ENCODE measurements at places on chromosomes 7 and 10.

- DNase-seq: no peak
Measured at GRCh38 chr7:130649004-130649790, 19.4 kb downstream of the COPG2 start.

DNA sequence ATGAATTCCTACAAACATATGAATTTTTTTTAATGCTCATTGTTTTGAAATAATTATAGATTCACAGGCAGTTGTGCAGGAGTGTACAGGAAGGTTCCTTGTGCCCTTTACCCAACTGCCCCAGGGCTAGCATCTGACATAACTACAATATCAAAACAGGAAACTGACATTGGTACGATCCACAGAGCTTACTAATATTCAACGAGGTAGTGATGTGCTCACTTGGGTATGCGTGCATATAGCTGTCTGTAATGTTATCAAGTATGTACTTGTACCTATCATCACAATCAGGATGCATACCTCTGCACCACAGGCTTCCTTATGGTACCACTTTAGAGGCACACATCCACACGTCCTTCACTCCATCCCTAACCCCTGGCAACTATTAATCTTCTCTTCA is 68.3 kb downstream of the BMS1 start:
- DNase-seq: no peak

DNA sequence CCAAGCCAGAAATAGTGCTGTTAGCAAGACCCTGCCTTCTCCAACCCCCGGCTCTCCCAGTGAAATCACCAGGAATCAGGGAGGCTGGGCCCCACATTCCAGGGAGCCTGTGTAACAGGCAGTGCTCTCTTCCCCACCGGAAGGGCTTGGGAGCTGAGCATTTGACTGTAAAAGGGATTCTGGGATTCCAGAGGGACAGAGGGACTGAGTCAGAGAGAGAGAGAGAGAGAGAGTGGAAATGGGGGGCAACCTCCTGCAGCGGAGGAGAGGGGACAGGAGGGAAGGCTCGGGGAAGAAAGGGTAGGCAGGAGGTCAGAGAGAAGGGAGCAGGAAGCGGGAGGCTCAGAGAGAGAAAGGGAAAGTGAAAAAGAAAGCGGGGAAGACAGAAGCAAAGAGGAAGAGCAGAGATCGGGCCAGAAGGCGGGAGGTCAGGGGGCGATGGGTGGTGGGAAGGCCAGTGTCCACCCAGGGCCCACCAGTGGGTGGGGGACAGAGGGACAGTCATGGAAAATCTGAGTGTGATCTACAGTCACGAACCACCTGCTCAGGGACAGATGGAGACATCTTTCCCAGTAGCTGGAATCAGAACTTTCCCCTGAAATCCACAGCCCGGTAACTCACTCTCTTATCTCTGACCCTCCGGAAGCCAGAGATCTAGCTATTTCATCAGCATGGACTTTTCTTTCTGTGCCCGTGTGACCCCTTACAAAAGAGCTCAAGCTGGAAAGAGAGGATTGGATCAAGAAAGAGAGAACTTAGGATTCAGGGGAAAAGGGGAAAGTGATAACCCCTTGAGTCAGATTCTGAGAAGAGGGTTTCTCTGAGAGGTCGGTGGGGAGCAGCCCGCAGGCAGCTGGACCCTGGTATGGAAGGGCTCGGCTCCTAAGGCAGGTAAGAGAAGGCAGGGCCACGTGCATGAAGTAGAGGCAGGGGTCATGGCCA is 4.6 kb upstream of the SERPINE1 start:
- DNase-seq: peak; percentile 39

DNA sequence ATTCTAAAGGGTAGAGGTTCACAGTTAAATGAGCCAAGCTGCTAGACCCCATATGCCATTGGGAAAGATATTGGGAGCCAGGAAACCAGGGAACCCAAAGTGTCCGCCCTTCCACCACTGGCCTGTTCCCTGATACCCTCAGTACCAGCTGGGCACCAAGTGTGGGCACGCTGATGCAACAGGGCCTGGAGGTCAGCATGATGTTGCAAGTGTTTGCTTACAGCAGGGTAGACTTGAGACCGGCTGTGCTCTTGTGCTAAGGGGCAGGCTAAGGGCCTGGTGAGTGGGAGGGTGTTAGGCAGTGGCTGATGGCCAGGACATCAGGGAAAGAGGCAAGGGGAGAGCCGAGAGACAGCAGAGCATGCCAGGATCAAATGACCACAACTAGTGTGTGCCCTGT is 21.0 kb upstream of the MYL7 start:
- no peak for DNase-seq

- DNase-seq: no peak
Measured at GRCh38 chr10:45460235-45460878, 86.3 kb downstream of the ALOX5 start.

DNA sequence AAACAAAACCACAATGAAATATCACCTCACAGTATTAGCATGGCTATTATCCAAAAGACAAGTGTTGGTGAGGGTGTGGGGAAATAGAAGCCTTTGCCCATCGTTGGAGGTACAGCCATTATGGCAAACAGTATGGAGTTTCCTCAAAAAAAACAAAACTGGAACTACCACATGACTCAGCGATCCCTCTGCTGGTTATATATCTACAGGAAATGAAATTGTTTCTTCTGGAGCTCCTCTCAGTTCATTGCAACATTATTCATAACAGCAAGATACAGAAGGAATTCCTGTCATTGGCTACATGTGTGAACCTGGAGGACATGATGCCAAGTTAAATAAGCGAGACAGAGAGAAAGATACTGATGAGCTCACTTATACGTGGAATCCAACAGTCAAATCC is 2.4 kb upstream of the UBE3C start:
- DNase-seq: peak; percentile 45

GRCh38 chr7:17640730-17641377 is 299.4 kb downstream of the SNX13 start:
- peak; percentile 43 for DNase-seq

- no peak for DNase-seq
Measured at GRCh38 chr7:55246171-55246570, 119.0 kb upstream of the LANCL2 start.

DNA sequence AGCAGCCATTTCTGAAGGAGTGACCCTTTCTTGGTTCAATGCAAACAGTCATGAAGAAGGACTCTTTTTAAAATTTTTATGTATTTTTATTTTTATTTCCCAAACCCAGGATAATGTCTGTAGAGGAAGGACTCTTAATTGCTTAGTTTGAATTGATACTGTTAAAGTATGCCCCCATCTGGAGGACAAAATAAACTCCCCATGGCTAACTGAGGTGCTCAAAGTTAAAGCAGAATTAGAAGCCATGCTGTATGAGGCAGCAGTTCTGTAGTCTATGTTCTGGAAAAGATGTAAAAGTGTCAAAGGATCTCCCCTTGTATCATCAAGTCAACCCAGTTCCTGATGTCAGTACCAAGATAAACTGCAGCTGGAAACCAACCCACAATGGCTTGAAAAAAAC is 617.9 kb upstream of the GRM3 start:
- no peak for DNase-seq

- DNase-seq: no peak
Measured at GRCh38 chr7:85528581-85528980, 341.7 kb upstream of the SEMA3D start.

GRCh38 chr10:80462981-80463741 is 9.1 kb downstream of the TSPAN14 start:
- no peak for DNase-seq

DNA sequence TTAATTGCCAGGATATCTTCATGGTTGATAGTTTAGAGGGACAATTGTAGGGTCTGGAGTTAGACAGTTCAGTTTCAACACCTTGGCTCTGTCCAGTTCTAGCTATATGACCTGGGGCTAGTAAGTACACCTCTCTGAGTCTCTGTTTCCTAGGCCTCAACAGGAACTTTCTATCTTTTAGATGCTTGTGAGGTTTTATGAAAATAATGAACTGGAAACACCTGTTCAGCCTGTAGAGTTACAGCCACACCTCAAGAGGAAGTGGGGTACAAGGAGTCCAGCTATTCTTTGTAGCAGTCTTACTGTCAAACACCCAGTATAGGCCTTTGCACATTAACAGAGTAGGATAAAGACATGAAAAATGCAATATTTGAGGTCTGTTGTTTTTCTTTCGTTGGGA is 73.4 kb downstream of the CHRM2 start:
- no peak for DNase-seq

- no peak for DNase-seq
Measured at GRCh38 chr7:108193594-108194498, 63.7 kb upstream of the LAMB4 start.

- no peak for DNase-seq
Measured at GRCh38 chr10:97960269-97961056, 70.0 kb downstream of the CRTAC1 start.

GRCh38 chr10:33073641-33074415 is 115.8 kb upstream of the ITGB1 start:
- DNase-seq: no peak

- no peak for DNase-seq
Measured at GRCh38 chr7:112080978-112081377, 125.2 kb downstream of the DOCK4 start.

DNA sequence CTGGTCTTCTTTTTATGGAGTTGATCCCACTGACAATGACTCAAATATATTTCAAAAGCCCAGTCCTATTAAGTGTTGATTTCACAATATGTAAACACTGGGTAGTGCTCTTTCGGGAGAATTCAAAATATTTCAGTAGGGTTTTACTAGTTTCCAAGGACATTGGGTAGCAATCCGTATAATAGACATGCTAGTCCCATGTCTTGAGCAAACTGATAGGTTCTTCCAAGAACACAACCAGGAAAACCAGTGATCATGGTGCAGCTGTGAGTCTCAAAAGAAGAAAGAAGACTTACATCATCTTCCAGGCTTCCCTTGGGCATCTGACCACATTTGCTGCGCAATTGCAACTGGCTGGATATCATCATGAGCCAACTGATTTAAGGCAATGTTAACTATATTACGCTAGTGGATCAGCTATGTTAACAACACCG is 59.3 kb upstream of the APBB1IP start:
- DNase-seq: no peak

GRCh38 chr7:31019509-31019908 is 32.6 kb upstream of the ADCYAP1R1 start:
- DNase-seq: no peak

DNA sequence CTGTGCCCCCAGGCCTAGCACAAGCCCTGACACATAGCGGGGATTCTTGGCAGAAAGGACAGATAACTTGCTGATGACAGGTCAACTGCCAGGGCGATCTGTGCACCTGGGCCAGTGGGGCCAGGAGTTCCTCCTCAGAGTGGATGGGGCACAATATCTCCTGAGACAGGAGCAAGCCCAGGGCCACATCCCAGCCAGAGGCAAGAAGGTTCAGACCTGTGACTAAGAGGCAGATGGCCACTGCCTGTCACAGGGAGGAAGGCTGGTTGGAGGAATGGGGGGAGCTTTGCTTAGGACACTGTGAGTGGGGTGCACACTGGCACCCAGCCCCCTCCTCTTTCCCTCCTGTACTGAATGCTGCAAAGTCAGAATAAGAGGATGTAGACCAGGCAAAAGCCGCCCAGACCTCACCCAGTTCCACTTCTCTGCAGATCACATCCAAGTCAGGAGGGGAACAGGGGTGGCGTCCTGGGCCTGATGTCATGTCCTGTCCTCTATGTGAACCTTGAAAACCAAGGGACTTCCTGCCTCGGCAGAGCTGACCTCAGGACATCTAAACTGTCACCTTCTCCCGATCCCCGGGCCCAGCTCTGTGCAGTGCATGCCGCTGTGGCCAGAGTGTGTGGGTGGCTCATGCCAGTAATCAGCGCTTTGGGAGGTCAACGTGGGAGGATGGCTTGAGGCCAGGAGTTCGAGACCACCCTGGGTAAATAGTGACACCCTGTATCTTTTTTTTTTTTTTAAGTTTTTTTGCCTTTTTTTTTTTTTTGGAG is 1.3 kb downstream of the GUSB start:
- peak; percentile 23 for DNase-seq

- no peak for DNase-seq
Measured at GRCh38 chr10:71268758-71269157, 50.3 kb upstream of the SLC29A3 start.

GRCh38 chr10:80421050-80421706 is 12.8 kb downstream of the PRXL2A start:
- no peak for DNase-seq

DNA sequence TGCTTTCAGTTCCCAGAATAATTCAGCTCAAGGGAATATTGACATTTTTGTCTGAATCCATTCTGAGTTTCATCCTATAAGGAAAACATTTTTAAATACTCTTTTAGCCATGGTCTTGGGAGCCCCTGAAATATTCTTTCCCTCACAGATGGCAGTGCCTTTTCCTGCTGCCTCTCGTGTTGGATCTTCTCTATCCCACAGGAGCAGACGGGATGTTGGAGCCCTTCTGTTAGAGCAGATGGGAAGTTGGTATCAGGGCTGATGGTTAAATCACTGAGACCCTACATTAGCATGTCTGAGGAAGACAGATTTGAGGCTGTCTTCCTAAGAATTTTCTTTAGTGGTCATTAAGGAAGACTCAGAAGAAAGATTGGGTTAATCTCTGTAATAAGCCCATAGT is 737.8 kb downstream of the LRMDA start:
- no peak for DNase-seq

DNA sequence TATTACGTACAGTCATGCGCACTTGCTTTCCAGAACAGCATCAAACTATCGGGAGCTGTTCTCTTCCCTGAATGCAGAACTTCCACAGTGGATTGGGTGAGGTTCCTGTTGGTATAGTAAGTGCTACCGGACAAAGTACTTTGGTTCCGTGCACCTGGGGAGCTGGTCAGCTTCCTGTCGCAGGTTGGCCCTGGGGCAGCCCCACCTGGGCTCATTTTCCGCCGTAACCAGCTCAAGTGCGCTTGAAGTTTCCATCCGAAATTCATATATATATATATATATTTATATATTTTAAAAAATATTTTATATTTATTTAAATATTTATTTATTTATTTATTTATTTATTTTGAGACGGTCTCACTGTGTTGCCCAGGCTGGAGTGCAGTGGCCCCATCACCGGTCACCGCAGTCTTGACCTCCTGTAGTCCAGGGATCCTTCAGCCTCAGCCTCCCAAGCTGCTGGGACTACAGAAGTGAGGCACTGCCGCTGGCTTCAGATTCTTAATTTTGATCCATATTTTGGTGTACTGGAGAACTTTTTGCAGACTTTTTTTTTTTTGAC is 6.5 kb downstream of the SCART1 start:
- DNase-seq: no peak

- peak; percentile 43 for DNase-seq
Measured at GRCh38 chr10:114306116-114306973, 67.3 kb downstream of the VWA2 start.

GRCh38 chr10:68302503-68302823 is 29.4 kb upstream of the HNRNPH3 start:
- DNase-seq: no peak

- DNase-seq: no peak
Measured at GRCh38 chr10:75432176-75432575, 752 bp downstream of the LRMDA start.

GRCh38 chr10:69757553-69758309 is 44.0 kb upstream of the COL13A1 start:
- no peak for DNase-seq
